ENCODE measurements at places on chromosomes 7 and 10.
A peak's percentile ranks its signal among the peaks of the same experiment; 100 is the strongest.

DNA sequence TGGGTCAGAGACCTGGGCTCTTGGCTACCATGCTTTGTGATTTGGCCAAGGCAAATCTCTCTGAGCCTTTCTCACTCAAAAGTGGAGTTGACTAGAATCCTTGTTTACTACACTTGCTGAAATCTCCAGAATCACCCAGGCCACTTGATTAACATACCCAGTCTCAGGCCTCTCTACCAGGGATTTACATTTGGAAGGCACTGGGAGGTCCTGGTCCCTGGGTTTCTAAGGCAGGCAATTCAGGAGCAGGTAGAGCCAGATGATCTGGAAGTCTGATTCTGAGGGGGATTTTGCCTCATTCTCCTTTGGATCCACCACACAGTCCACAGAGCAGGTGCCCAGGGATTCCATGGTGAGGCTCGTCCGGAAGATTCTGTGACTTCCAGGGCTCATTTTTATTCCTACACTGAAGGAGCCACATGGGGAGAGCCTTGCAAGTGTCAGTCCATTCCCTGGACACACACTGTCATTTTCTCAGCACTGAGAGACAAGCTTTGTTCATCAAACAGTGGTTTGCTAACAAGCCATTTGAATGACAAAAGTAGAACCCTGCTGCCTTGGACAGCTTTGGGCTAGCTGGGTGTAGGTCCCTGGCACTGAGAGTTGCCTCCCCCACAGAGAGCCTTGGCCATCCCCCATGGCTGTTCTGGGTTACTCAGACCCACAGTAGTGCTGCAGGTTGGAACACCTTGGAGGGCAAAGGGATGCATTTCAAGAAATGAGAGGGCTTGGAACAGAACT is 74.2 kb downstream of the NOC3L start:
- DNase-seq, result no peak

DNA sequence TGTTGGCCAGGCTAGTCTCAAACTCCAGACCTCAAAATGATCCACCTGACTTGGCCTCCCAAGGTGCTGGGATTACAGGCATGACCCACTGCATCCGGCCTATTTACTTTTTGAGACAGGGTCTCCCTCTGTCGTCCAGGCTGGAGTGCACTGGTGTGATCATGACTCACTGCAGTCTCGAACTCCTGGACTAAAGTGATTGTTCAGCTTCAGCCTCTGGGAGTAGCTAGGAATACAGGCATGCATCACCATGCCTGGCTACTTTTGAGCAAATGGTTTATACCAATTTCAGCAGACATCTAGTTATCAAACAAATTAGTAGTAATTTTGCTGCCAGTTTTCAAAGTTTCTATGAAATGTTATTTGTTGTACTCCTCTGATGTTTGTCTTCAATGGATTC is 2.2 kb upstream of the WAC start:
- DNase-seq, result no peak

DNA sequence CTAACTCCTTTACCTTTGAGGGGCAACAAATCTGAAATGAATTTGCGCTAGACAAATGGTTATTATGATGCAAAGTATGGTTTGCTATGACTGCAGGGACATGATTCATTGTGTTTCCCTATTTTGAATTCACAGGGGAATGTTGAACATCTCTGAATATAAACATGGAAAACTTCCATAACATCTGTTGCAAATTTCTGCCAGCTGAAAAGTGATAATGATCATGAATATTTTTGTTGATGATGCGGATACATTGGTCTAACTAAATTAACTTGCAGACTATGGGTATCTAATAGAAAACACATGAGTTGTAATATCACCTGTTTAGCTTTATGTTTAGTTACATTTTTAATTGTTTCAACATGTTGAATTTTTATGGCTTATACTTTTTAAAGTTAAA is 1325.5 kb downstream of the REEP3 start:
- DNase-seq, result no peak

- no peak for DNase-seq
Observed at GRCh38 chr7:71507680-71508602, 376.0 kb downstream of the GALNT17 start.

GRCh38 chr7:141295367-141295895 is 221.6 kb downstream of the TMEM178B start:
- DNase-seq, result no peak

GRCh38 chr10:31977440-31978155 is 49.0 kb upstream of the ARHGAP12 start:
- DNase-seq, result peak; percentile 76

GRCh38 chr10:30047430-30047829 is 12.0 kb downstream of the JCAD start:
- DNase-seq, result no peak

- DNase-seq, result peak; percentile 47
Observed at GRCh38 chr10:99329554-99330346, 594 bp downstream of the CNNM1 start.

DNA sequence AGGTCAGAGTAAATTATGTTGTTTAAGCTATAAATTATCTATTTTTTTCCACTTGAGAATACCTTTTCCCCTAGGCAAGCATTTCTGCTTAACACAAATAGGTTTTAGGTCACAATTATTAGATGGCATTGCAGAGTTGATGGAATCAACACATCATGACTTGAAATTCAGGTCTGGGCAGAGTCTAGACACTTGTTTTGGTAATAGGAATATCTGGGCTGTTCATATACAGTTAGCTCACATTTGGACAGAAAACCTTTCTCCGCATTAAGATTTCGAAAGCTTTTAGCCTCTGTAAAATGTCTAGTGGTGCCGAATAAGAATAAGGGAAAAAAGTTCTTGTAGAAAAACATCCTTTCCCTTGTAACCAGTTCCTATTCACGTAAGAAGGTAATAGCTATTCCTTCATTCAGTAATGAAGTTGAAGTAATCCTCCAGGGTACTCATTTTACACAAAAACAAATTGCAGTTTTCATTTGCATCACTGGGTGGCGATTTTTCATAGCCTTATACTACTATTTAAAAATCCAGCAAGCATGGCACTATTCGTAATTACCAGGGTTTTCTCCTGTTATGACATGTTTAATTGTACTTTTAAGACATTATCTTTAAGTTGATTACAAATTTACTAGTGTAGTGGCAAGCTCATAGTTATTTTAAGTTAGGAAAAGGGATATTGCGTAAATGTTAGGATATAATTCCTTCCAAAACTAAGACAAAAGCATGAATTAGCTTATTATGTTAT is 37.0 kb downstream of the RPA3 start:
- DNase-seq, result peak; percentile 88

DNA sequence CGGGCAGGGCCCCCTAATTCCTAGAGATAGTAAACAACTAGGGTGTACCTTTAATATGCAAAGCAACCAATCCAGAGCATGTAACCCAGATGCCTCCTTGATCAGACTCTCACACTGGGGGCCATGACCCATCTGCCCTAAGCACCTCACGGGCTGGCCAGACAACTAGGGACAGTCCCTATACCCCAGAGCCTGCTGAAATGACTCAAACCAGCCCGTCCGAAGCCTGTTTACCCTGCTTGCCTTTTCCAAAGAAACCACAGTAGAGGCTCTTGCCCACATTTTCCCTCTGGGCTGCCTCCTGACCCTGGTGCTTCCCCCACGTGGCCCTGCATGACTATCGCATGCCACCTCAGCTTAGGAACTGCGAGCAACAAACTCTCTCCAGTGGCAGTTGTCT is 46.2 kb downstream of the RGS10 start:
- no peak for DNase-seq

DNA sequence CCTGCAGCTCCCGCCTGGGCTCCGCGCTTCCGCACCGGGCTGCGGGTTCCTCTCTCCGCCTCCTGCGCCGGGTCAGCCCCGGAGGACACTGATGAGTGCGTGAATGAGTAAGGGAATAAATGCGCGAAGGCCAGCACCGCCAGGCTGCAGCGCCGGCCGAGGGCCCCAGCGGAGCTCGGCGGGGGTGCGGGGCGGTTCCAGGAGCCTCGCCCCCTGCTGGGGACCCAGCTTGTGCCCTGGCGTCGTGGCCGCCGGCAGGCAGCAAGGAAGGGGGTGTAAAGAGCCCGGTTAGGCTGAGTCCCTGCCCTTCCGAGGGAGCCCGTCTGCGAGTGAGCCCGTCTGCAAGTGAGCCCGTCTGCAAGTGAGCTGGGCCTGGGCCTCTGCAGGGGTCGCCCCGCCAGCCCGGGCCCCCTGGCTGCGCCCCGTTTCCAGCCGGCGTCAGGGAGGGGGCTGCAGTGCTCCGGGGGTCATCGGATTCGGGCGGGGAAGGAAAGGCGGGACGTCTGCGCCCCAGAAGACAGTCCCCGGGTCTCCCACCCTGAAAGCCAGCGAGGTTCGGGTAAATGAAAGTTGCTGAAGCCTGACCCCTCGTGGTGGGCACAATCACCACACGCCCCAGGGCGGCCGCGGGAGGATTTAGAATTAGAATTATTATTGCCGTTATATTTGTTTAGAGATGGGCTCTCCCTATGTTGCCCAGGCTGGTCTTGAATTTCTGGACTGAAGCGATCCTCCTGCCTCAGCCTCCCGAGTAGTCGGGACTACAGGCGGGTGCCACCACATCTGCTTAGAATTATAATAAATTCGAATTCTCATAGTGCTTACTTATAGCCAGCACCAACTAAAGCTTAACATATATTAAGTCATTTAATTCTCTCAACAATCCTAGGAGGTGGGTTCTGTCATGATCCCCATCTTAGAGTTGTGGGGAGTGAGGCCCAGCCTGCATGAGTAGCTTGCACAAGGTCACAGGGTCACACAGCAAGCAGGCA is 8.6 kb upstream of the CRYGN start:
- peak; percentile 86 for DNase-seq

DNA sequence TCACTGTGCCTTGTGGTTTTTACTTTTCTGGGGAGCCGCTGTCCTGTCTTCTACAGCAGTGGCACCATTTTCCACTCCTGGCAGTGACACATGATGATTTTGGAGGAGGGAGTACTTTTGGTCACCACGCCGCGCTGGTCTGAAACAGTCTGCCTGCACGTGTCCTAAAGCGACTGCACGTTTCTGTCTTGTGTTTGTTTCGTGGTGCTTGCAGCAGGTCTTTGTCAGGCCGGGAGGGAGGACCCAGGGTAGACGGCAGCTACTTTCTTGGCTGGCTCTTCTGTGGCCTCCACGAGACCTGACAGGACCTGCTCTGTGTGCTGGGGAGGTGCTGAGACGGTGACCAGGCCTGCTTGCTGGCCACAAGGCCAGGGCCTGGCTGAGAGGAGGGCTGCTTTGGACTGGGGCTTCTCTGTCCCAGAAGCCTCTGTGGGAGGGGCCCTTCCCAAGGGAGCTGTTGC is 82.0 kb downstream of the GLRX3 start:
- no peak for DNase-seq

DNA sequence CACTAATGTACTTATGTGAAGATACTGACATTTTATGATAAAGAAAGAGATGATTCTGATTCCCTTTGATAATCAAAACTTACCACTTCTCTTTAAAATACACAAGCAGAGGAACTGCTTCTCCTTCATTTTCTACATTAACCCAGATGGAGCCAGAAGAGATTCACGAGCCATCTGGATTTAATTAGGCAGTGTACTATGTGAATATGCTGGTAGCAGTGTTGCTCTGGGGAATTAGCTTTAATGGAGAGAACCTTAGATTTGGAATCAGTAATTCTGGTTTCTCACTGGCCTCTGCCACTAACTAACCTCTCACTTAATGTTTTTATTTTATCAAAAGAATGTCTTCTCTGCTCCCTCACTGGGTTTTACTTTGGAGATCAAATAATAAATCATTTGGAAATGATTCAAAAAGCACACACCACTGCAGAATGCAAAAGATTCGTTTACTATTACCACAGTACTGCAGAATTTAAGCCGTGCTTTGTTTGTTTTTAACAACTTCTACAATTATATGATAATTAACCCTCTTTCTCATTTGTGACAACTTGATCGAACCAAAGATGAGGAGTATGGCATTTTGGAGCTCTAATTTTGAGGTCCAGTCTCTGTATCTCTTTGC is 77.5 kb upstream of the PHYHIPL start:
- DNase-seq, result no peak

DNA sequence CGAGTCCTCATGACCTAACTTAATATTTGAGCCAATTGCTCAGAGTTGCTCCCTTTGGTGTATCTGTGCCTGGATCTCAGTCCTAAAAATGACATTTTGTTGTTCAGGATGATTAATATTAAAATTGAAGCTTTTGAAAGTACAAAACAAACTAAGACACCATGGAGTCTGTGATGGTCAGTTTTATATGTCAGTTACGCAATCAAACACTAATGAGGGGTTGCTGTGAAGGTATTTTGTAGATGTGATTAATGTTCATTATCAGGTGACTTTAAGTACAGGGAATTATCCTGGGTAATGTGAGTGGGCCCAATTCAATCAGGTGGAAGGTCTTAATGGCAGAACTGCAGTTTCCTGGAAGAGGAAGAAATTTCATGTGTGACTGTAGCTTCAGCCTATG is 546.7 kb downstream of the REEP3 start:
- DNase-seq, result no peak

- DNase-seq, result peak; percentile 15
Observed at GRCh38 chr7:93150200-93150835, 2.1 kb upstream of the SAMD9L start.

DNA sequence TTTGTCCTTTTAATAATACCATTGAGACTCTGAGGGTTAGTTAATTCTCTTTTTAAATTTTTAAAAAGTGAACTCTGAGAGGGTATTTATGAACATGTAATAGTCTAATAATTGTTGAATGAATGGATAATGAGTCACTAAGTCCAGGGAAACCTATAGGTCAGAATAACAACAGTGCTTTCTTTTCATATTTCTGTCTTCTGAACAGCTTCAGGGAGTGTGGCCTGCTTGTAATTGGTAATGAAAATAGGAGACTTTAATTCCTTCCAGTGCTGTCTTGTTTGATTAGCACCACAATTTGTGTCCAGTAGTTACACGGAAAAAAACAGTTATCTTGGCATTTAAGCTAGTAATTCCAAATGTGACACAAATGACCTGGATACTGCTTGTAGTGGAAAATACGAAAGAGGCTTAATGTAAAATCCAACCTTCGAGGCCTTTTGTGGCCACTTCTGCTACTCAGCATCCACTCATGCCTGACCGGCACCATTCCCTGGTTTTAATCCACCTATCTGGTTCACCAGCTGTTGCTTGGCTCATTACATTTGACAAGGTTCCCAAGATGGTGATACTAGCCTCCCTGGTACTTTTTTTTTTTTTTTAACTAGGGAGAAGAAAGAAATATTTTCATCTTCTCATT is 149.3 kb upstream of the IMMP2L start:
- DNase-seq, result no peak

DNA sequence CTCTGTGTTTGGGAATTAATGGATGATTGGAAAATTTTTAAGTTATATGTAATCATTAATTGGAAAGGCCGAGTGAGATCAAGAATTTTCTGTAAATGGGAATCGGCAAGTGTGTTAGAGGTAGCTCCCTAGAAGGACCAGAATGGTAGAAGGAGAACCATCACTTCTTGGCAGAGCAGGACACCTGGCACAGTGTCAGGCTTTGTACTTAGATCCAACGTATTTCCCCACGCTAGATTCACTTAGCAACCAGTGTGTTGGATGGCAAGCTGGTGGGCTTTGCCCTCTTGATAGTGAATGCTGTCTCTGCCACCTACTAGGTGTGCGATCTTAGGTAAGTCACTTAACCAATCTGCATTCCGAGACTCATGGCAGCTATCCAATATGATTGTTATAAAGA is 107.8 kb upstream of the ZNF438 start:
- no peak for DNase-seq

GRCh38 chr10:100835810-100836209 is 77.0 kb upstream of the SLF2 start:
- no peak for DNase-seq

GRCh38 chr7:28792858-28793257 is 165.3 kb downstream of the TRIL start:
- no peak for DNase-seq

All from hematopoietic multipotent progenitor cell treated with erythropoietin and hydrocortisone succinate and interleukin-3 and kit ligand, for 4 days (in vitro differentiated cells).